ENCODE measurements at places on chromosomes 2 and 18. TPM values are rescaled to one million over a fixed set of nuclear protein-coding genes. Genes with fewer than 3 reads are reported as not detected.

CHRND gene
- not detected for total RNA-seq

SCYGR4 gene
- total RNA-seq = not detected

NFU1 gene
- total RNA-seq = 45.5 TPM

DNA sequence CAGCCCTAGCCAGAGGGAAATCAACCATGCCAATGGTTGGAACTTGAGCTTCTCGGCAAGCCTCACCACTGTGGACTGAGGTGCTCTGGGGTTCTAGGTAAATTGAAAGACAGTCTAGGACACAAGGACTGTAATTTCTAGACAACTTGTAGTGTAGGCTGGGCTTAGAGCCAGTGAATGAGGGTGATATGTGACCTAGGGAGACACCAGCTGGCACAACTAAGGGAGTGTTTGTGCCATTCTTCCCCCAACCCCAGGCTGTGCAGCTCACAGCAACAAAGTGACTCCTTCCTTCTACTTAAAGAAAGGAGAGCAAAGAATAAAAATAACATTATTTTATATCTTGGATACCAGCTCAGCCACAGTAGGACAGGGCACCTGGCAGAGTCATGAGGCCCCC lies 1690.7 kb upstream of the TMEFF2 start:
- H3K4me1 ChIP-seq = no peaks in the 10 kb centered on the region
- H3K4me3 ChIP-seq = no peak overlapping the region
- no peaks in the 10 kb centered on the region for H3K36me3 ChIP-seq

DNA sequence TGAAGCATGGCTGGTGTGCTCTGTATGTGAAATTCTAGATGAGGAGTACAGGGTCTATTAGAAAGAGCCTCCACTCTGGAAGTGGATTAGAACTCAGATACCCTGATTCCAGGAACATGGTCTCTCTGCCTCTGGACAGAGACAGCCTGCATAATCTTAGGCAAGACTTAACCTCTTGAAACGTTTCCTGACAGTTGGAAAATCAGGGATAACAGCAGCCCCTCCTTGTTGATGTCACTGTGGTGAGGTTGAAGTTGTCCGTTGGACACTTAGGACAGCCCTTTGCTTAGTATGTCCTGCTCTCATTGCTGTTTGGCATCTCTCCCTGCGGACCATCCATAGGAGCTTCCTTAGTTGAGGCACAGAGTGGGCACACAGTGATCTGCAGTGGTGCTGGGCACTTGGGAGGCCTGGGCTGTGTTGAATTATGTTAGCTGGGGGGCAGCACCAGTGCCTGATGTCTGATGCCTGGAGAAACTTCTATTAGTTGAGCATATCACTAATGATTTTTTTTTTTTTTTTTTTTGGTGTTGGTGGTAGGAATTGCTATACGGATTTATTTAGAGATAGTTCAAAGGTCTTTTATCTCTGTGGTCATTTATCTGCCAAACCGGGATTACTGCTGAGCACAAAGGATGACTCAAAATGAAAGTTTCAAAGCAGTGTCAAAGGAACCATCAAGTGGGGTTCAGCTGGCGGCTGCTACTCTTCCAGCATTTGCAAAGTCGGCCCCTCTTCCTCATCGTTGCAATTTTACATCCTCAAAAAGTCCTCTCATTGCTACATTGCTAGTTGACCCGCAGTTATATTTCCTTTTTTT lies 28.8 kb downstream of the SETBP1 start:
- H3K27ac ChIP-seq = peak overlapping the region; percentile 78
- DNase-seq = no peak
- H3K4me1 ChIP-seq = peaks cover 60% of the 10 kb centered on the region
- H3K27me3 ChIP-seq = no peaks in the 10 kb centered on the region
- no peak overlapping the region for H3K4me3 ChIP-seq
- H3K36me3 ChIP-seq = peaks cover 8% of the 10 kb centered on the region

- no peaks in the 10 kb centered on the region for H3K27me3 ChIP-seq
- H3K27ac ChIP-seq = no peak overlapping the region
- no peaks in the 10 kb centered on the region for H3K36me3 ChIP-seq
- H3K4me1 ChIP-seq = peaks cover 90% of the 10 kb centered on the region
- H3K4me3 ChIP-seq = no peak overlapping the region
- no peak for DNase-seq
Measured at GRCh38 chr2:66469214-66469902, 34.4 kb downstream of the MEIS1 start.

DNA sequence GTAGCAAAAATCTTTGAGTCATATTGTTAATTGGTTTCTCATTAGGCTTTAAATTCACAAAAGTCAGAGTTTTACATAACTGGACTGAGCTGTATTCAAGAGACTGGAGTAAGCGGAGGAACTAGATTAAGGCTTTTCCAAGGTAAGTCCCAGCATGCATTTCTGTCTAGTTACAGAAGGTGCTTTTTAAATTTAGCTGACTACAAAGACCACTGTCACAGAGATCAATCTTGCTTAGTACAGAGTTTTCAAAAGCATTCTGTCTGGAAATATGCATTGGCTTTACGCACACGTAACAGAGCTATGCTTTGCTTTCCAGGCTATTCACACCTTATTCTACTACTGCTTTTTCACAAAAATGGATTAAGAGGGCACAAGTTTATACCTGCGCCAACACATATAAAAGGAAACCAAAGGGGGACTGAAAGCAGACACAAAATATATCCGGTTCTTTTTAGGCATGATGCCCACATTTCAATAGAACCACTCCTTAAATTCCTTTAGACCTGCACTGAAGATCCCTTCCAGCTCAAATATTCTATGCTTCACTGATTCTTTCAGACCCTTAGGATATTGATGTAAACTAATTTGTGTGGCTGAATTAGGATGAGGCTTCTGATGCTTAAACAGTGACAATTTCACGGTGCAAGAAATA lies 560.7 kb upstream of the CRIM1 start:
- no peak for DNase-seq
- no peak overlapping the region for H3K27ac ChIP-seq
- no peaks in the 10 kb centered on the region for H3K27me3 ChIP-seq
- no peaks in the 10 kb centered on the region for H3K36me3 ChIP-seq
- no peaks in the 10 kb centered on the region for H3K4me1 ChIP-seq

- no peaks in the 10 kb centered on the region for H3K27me3 ChIP-seq
- no peak for DNase-seq
- H3K36me3 ChIP-seq = no peaks in the 10 kb centered on the region
- H3K4me1 ChIP-seq = peaks cover 86% of the 10 kb centered on the region
- peak overlapping the region; percentile 5 for H3K4me3 ChIP-seq
- peak overlapping the region; percentile 54 for H3K27ac ChIP-seq
Measured at GRCh38 chr18:2981212-2981728, 31.7 kb downstream of the LPIN2 start.

All from esophagus muscularis mucosa (tissue), 4 donors.